MCF 10A (cell line): ENCODE measurements at places on chromosomes 1 and 21. TPM values are rescaled to one million over a fixed set of nuclear protein-coding genes. Genes with fewer than 3 reads are reported as not detected.
A peak's percentile ranks its signal among the peaks of the same experiment; 100 is the strongest.

GRCh38 chr1:67468066-67468718, 38.0 kb upstream of the SERBP1 start:
- no peaks in the 10 kb centered on the region for H3K27me3 ChIP-seq
- H3K4me3 ChIP-seq, result no peak overlapping the region
- no peaks in the 10 kb centered on the region for H3K4me1 ChIP-seq

DNA sequence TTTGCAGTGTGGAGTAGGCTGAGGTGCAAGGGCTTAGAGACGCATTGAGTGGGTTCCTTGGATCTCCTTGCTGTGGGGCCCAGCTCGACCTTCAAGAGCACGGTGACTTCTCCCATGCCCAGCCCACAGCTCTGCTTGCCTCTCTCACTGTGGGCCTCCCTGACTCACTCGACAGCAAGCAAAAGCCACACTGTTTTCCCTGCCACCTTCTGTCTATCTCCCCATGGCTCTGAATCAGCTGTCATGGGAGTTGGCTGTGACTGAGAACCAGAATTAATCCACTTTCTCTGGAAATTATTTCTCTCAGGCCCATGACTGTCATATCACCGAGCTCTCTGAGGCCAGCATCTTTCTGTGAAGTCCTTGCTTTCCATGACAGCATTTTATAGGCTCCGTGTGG, 140.7 kb downstream of the NOS1AP start:
- H3K4me1 ChIP-seq, result peaks cover 23% of the 10 kb centered on the region
- H3K36me3 ChIP-seq, result no peaks in the 10 kb centered on the region
- no peak for DNase-seq
- H3K27ac ChIP-seq, result no peak overlapping the region
- no peaks in the 10 kb centered on the region for H3K27me3 ChIP-seq
- H3K4me3 ChIP-seq, result no peak overlapping the region

DNA sequence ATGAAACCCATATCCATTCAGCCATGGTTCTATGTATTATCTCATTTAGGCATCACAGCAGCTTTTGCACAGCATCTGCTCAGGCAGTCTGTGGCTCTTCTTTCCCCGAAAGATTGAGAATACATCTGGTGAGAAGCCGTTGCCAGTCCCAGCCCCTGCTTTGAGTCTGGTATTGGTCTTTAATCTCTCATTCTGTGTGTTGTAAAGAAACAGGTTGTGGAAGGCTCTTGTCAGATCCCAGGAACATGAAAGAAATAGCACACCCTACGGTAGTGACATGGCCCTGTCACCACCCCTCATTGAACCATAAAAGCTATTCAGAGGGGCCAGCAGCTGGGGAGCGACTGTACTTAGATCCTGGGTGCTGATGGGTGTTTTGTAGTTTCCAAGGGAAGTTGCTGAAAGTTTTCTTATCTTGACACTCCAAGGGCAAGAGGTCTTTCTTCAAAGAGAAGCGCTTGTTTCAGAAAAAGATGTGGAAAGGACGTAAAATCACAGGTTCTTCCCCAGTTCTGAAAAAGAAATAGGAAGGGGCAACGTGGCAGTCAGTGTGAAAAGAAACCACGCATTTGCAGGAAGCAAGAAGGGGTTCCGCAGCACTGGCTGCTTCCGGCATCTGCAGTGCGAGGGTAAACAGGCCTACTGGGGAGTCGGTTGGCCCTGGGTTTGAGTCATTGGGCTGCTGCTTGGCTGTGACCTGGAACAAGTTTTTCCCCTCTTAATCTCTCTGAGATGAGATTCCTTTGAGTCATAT, 145.0 kb downstream of the DHRS3 start:
- no peak for DNase-seq
- no peak overlapping the region for H3K4me3 ChIP-seq

Gene IGSF5
- total RNA-seq, result not detected in 2 replicates

DNA sequence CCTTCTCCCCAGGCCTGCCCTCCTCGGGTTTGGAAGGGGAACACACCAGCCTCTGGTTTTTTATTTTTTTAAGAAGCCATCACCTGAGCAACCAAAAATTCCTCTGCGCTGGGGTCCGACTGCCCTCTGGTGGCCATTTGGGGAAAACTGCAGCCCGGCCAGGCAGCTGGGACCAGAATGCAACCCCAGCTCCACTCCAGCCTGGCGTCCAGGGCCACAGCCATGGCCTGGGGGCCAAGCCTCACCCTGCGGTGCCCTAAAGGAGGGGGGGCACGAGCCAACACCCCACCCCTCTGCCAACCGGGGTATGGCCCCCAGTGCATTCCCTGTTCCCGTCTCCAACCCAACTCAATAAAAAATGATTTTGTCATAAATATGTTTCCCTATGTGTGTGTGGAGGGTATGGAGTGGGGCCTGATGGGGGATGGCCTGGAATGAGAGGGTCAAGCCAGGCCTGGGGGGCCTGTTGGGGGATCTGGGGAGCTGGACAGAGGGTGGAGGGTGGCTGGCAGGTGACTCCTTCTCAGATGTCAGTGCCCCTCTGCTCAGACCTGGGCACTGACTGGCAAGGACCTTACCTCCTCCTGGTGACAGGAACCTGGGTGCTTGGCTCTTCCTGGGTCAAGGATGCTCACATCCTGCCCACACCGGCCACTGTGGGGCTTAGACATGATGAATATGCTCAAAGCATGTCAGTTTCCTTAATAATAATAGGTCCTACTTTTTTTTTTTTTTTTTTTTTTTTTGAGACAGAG, 3.2 kb downstream of the GPR3 start:
- H3K4me3 ChIP-seq, result no peak overlapping the region
- H3K27ac ChIP-seq, result no peak overlapping the region
- H3K36me3 ChIP-seq, result peaks cover 6% of the 10 kb centered on the region
- DNase-seq, result peak; percentile 77

DNA sequence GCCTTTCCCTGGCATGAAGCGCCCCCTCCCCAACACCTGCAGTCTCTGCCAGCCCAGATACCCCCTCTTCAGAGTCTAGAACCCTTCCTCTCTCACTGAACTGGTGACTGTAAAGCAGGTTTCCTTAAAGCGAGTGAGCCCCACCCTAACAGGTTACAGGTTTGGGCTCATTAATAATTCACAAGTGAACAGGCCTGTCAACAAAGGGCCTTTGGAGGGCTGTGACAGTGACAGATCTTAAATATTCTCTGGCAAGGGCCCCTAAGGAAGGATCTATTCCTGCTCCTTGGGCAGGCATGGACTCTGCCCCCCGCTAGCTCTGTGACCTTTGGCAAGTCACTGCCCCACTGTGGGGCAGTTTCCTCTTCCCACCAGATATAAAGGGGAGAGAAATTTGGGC, 5.6 kb upstream of the TTC39A start:
- H3K27ac ChIP-seq, result no peak overlapping the region
- DNase-seq, result no peak
- H3K4me1 ChIP-seq, result peaks cover 10% of the 10 kb centered on the region

DNA sequence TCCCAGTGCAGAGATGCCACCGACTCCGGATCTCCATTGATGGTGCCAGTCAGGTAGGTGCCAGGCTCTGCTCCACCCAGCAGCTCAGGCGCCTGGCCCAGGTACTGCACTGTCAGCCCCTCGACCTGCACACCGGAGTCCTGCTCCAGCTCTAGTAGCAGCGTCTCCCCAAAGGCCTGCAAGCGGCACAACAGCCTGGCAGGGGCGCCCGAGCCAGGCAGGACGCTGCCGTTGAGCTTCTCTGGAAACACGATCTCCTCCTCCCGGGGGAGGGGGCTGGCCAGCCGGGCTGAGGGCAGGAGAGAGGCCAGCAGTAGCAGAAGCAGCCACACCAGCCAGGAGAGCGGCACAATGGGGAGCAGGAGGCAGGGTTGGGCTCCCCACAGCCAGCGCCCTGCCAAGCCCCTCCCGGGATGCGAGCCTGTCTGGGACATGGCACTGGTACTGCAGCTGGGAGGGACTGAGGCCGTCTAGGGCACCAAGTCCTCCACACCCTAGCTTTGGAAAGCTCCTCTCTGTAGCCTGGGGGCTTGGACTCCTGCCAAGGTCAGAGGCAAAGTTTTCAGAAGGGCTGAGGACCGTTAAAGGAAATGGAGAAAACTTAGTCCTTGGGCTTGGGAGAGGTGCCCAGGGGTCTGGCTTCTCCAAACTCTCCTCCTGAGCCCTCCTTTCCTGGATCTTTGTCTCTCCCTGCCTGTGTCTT, 509 bp downstream of the ADAMTS4 start:
- no peaks in the 10 kb centered on the region for H3K27me3 ChIP-seq
- peaks cover 9% of the 10 kb centered on the region for H3K36me3 ChIP-seq
- H3K4me3 ChIP-seq, result peak overlapping the region; percentile 11
- H3K27ac ChIP-seq, result no peak overlapping the region

GRCh38 chr1:169572187-169572586, 14.1 kb downstream of the F5 start:
- no peak for DNase-seq
- H3K27ac ChIP-seq, result no peak overlapping the region
- H3K27me3 ChIP-seq, result peaks cover 36% of the 10 kb centered on the region
- H3K4me1 ChIP-seq, result no peaks in the 10 kb centered on the region
- no peaks in the 10 kb centered on the region for H3K36me3 ChIP-seq

- no peaks in the 10 kb centered on the region for H3K27me3 ChIP-seq
- H3K36me3 ChIP-seq, result peaks cover 21% of the 10 kb centered on the region
- peaks cover 66% of the 10 kb centered on the region for H3K4me1 ChIP-seq
- H3K27ac ChIP-seq, result peak overlapping the region; percentile 97
Measured at GRCh38 chr1:156498432-156499193, 2.0 kb downstream of the MEF2D start.

Gene PDC
- total RNA-seq, result not detected in 2 replicates

Gene RSPO1
- not detected in 2 replicates for total RNA-seq

DNA sequence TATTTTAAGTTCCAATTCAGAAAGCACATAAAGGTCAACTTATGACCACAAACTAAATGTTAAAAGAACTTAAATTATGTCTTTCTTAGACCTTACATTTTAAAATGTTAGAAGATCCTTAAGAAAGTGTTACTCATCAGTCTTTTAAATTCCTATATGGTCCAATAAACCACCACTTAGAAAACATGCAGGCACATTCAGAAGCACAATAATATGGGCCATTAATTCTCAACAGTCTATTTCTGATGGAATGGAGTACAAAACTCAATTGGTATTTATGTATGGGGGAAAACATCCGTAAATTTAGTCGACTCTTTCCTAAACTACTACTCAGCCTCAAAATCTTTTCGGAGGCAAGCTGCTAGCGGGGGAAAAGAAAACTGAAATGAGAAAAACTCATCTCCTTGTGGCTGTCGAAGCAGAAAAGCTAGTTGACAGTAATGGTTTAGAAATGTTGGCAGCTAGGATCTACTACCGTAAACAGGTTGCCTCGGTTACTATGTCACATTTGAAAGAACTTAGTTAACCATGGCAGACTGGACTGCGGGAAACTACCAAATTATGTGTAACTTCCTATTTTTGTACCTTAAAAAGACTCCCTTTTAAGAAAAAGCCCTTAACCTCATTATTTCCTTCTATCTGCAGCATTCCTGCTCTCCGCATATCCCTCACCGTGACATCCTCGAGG, 1.0 kb downstream of the TRMT1L start:
- peaks cover 41% of the 10 kb centered on the region for H3K4me1 ChIP-seq
- H3K36me3 ChIP-seq, result peaks cover 9% of the 10 kb centered on the region
- peak; percentile 10 for DNase-seq
- H3K27me3 ChIP-seq, result no peaks in the 10 kb centered on the region
- H3K4me3 ChIP-seq, result peak overlapping the region; percentile 83

GRCh38 chr1:198906739-198907422, 268.0 kb downstream of the PTPRC start:
- no peaks in the 10 kb centered on the region for H3K27me3 ChIP-seq
- peak overlapping the region; percentile 2 for H3K4me3 ChIP-seq
- H3K36me3 ChIP-seq, result peaks cover 6% of the 10 kb centered on the region
- no peak for DNase-seq
- peaks cover 80% of the 10 kb centered on the region for H3K4me1 ChIP-seq
- H3K27ac ChIP-seq, result peak overlapping the region; percentile 89

Gene LDLRAD2
- total RNA-seq, result not detected in 2 replicates

Gene GJA9
- not detected in 2 replicates for total RNA-seq

- H3K27ac ChIP-seq, result peak overlapping the region; percentile 64
- H3K4me1 ChIP-seq, result peaks cover 19% of the 10 kb centered on the region
- H3K27me3 ChIP-seq, result no peaks in the 10 kb centered on the region
- H3K4me3 ChIP-seq, result no peak overlapping the region
- peak; percentile 80 for DNase-seq
Measured at GRCh38 chr1:82269431-82269830, 468.7 kb downstream of the ADGRL2 start.

- DNase-seq, result no peak
- no peak overlapping the region for H3K27ac ChIP-seq
- H3K4me3 ChIP-seq, result no peak overlapping the region
- no peaks in the 10 kb centered on the region for H3K27me3 ChIP-seq
Measured at GRCh38 chr1:17273096-17273495, 24.2 kb downstream of the PADI3 start.

DNA sequence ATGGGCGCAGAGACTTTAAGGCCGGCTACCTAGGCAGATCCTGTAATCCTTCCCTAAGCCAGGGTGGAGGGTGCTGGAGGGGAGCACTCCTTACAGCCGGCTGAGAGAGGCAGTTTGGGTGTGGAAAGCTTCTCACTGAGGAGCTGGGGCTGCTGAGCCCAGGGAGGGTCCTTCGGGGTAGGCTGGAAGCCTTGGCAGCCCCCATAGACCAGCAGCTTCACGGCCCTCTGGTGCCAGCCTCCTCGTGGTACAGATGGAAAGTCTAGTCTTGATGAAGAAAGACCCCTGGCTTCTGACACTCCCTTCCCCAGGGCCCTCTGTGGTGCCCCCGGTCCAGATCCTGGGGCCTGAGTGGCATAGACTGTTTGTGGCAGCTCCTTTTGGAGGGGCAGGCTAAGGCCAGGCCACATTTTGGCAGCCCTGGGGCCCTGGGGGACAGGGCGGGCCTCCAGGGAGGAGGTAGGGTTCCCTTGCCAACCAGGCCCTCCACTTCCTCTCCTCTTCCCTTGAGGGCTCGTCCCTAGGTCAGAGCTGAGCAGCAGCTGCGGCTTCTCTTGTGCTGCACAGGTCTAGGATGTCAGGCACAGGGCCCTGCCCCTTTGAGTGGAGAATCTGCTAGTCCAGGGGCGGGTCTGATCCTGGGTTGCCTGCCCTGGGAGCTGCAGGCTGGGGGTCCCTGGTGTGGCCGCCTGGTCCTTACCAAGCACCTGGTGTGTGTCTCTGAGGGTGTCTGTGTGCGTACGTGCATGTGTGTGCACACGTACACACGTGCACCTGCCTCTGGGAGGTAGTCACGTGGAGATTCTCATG, 4.8 kb downstream of the AMPD2 start:
- H3K36me3 ChIP-seq, result peaks cover 15% of the 10 kb centered on the region
- no peak overlapping the region for H3K27ac ChIP-seq
- DNase-seq, result no peak
- peaks cover 14% of the 10 kb centered on the region for H3K4me1 ChIP-seq
